ENCODE measurements at places on chromosomes 5 and 9. TPM values are rescaled to one million over a fixed set of nuclear protein-coding genes. Genes with fewer than 3 reads are reported as not detected.

The ST6GALNAC6 gene
- total RNA-seq, result 16.6 TPM

The PRUNE2 gene
- total RNA-seq, result not detected

The HAVCR2 gene
- total RNA-seq, result not detected

The PSAT1 gene
- 56.8 TPM for total RNA-seq

GRCh38 chr5:120749737-120750136 is 285.6 kb downstream of the PRR16 start:
- no peak for DNase-seq

DNA sequence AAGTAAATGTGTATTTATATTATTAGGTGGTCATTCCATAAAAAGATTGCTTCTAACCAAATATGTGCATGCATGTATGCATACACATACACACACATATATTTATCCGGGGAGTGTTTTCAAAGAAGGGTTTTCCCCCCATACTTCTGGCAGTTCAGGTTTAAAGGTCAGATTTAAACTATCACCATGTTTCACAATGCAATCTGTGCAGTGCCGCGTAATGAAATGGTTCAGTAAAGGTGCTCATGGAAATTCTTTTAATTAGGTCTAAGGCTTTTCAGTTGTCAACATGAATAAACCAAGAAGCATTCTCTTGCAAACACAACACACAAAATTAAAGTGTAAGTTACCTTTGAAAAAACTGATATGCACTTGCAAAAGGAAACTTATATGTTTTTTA is 211.0 kb downstream of the CRB2 start:
- no peak for DNase-seq

DNA sequence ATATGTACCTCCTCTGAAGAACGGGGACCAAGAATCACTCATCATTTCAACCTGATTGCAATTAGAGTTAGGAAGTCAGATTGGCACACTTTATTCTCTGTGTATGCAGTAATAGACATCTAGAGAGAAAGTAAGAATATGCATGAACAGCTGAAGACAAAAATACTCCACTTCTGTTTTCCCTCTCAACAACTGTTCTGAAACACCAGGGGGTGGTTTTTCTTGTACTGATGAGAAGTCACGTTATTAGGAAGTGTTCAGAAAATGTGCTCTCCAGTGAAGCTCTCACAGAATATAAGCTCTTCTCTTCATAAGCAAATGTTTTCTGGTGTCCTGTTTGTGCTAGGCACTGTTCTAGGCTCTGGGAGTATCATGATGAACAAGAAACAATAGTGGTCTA is 531.7 kb upstream of the C9orf72 start:
- no peak for DNase-seq

DNA sequence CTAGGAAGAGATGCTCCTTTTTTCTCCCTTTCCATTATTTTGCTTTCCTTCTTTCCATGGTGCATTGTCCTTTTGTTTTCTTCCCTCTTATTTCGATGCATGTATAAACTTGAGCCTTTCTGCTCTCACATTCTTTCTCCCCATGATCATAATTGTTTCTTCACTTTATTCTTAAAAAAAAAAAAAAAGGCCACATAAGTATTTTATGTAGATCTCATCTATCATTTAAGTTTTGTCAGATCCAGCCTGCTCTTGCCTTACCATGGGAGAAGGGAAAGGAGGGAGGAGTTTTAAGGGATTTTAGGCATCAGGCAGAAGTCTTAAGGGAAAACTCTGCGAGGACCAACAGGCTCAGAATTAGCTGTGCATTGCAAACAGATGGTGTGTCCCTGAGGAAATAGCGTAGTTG is 11.1 kb downstream of the TGFBR1 start:
- no peak for DNase-seq

- no peak for DNase-seq
Observed at GRCh38 chr9:126514037-126514821, 99.5 kb upstream of the LMX1B start.

DNA sequence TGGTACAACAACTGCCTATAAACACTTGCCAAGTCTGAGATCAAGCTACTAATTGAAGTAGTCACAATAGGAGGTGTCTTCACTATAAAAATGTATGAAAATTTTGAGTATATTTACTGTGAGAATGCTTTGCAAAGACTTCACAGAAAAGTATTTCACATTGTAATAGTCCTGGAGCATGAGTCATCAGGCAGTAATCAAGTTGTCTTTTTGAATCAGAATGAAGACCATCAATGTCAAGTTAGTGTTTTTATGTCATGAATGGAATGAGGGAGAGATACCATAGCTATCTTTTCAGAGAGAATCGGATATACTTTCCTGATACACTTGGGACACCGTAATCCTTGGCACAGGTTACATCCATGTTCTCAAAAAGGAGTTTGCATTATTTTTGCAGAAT is 466.9 kb upstream of the ARRDC3 start:
- DNase-seq, result no peak

DNA sequence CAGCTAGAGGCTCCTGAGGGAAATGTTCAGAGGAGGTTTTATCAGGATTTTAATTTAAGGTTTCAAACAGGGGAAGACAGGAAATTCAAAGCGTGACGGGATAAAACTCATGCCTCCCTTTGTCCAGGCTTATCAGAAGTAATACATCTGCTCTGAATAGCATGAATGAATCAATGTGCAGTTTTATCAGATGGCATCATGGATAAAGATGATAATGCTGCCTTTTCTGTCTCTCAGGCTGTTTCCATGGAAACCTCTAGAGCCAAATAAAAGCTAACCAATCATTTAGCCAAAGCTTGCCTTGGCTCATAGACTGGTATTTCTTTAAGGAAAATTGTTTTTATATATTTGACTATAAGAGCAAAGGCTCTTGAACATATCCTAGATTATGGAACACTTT is 16.4 kb downstream of the MFAP3 start:
- no peak for DNase-seq

GRCh38 chr5:1930501-1930879 is 47.8 kb upstream of the IRX4 start:
- DNase-seq, result no peak

Data from HT-29 (cell line).